ENCODE measurements at places on chromosomes 2 and 18.

GRCh38 chr2:46477925-46478324, 1.4 kb upstream of the TMEM247 start:
- DNase-seq, result no peak

- no peak for DNase-seq
Measured at GRCh38 chr2:1874950-1875349, 130.6 kb upstream of the PXDN start.

DNA sequence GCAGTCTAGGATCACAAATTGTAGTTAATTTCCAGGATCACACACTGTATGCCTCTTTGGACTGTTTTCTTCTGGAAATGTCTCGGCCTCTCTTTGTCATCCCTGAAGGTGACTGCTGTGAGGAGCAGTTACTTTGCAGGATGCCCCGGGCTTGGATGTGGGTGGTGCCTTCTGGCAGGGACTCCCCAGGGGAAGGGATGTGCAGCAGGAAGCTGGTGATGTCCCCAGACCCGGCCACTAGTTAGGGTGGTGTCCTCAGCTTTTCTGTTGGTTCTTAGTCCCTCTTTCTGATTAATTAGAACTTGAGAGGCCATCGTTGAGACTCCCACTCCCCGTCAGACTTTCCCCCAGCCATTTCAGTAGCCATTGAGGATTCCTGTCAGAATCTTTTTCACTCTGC, 286.6 kb upstream of the HDAC4 start:
- DNase-seq, result no peak

DNA sequence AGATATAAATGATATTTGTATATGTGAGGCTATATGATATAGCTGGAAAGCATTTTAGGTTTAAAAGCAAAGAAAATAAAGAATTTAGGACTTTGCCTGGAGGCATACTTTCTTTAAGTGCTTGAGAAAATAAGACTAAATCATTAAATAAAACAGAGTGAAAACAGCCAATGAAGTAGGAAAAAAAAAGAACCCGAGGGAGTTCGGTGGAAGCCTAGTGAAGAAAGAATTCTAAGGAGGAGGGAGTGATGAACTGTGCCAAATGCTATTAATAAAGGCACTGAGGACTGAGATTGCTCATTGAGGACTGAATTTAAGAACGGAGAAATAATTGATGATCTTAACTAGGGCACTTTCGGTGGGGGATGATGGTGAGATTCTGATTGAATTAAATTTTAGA, 573.5 kb downstream of the DSC3 start:
- DNase-seq, result no peak

DNA sequence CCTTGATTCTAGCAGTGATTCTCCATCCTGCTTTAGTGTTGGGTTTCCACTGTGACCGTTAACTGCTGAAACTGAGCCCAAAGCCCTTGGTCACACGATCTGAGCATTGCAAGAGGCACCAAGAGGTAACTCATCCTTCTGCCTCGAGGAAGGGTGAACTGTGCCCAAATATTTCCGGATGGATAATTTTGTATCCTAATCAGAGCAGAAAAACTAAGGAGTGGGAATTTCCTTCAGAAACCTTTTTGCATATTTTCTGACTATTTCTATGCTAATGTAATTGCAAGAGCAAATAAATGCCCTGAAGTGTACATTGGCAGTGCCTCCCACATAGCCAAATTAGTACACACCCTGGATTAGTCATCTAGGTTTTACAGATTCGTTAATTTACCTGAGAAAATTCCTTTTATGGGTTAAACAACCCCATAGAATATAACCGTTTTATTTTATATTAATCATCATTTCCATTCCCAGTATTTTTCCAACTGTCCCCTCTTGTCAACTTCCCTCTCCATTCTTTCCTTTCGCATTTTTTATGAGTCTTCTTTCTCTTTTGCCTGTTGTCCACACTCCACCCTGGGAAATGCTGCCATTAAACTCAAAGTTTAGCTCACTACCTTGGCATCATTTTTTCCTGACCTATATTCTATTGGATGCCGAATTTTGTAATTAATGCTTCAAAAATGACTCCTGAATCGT, 31.7 kb upstream of the COBLL1 start:
- DNase-seq, result no peak

GRCh38 chr2:157312866-157313486, 12.6 kb downstream of the ERMN start:
- no peak for DNase-seq

DNA sequence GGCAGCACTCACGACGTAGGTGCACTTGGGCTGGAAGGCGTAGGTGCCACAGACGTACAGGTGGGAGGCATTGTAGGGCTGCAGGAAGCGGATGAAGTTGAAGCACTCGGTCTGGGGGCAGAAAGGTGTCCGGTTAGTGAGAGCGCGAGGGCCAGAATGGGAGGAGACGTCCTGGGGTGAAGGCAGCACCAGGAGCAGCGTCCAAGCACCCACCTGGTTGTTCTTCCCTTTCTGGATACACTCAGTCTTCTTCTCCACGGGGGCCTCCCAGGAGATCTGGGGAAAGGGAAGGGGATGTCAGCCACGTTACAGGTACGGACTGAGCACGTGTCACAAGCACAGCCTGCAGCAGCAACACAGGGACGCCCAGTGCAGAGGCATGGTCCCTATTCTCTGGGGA, 4.2 kb downstream of the SEMA4C start:
- DNase-seq, result no peak

- DNase-seq, result no peak
Measured at GRCh38 chr2:168198476-168199207, 48.8 kb downstream of the STK39 start.

- DNase-seq, result peak; percentile 18
Measured at GRCh38 chr2:191869178-191869577, 22.3 kb upstream of the CAVIN2 start.

DNA sequence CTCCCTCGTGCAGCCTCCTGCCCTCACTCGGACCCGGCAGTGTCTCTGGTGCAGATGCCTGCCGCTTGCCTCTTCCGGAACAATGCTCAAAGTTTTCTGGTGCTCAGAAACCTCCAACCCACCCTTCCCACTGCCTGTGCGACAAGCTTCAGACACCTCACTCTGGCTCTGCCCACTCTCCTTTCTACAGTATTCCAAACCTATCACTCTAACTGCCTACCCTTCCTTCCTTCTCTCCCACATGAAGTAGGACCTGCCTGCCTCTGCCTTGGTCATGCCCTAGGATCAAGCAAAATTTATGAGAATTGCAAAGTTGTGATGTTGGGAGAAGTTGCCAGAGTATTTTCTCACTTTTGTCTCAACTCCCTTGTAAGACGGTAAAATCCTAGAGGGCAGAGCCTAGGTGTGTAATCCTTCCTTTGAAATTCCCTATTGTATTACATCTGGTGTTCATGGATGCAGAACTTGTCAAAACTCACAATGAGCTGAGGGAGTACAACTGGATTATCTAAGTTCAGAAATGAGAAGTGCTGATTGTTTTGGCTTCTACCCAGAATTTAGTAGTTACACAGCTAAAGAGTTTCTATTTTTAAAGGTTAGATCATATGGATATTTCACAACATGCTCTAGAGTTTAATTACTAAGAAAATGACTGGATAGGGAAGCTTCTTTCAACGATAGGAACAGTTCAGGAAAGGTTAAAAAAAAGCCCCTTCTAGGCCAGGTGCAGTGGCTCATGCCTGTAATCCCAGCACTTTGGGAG, 7.2 kb downstream of the NPC1 start:
- DNase-seq, result no peak

Measured in NB4 (cell line).